ENCODE measurements at places on chromosomes 16 and 17.
A peak's percentile ranks its signal among the peaks of the same experiment; 100 is the strongest.

GRCh38 chr17:83143817-83144231 is 64.4 kb downstream of the METRNL start:
- DNase-seq = no peak

- DNase-seq = no peak
These were observed 109.9 kb downstream of the VPS53 start for GRCh38 chr17:604765-605164.

DNA sequence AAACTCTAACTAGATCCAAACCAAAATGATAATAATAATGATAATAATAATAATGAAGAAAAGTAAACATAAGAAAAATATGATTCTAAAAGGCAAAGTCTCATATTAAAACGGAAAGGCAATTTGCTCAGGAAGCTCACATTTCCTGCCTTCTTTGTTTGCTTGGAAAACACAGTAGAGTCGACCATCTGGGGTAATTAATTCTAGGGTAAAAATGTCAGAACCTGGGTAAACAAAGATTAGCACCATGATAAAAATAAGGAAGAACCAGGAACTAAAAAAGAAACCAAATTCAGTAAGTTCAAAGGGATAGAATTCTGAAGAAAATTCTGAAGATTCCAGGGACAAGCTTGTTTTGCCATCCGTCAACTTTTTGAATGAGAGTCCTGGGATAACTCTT is 16.2 kb downstream of the KRABD2 start:
- no peak for DNase-seq

- DNase-seq = no peak
These were observed 5.4 kb downstream of the VASN start for GRCh38 chr16:4376893-4377572.

- no peak for DNase-seq
These were observed 18.6 kb downstream of the IGFBP4 start for GRCh38 chr17:40461732-40462342.

GRCh38 chr16:80148826-80149225 is 392.0 kb upstream of the DYNLRB2 start:
- DNase-seq = no peak

DNA sequence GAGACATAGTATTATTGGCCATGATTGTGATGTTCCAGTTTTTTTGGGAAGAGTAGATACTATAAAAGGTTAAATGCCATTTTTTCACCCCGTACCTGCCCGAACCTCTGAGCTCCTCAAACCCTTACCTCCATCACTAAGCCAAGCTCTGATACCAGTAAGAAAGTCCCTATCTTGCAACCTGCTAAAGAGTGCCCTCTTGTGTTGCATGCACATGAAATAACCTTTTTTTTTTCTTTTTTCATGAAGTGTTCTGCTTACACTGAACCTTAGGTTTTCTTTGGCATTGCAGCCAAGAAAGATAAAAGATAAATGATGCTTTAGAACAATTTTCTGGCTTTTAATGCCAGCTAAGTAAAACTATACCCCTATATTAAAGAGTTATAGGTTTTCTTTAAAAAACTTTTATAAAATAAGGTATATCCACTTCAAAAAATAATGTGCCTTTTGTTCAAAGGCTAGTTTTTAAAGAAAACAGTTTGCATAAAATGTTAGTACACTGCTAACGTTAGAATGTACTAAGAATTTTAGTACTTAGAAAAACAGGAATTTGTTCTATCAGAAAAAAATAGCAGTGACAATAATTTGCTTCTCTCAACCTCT is 295.3 kb upstream of the PMFBP1 start:
- DNase-seq = peak; percentile 87

DNA sequence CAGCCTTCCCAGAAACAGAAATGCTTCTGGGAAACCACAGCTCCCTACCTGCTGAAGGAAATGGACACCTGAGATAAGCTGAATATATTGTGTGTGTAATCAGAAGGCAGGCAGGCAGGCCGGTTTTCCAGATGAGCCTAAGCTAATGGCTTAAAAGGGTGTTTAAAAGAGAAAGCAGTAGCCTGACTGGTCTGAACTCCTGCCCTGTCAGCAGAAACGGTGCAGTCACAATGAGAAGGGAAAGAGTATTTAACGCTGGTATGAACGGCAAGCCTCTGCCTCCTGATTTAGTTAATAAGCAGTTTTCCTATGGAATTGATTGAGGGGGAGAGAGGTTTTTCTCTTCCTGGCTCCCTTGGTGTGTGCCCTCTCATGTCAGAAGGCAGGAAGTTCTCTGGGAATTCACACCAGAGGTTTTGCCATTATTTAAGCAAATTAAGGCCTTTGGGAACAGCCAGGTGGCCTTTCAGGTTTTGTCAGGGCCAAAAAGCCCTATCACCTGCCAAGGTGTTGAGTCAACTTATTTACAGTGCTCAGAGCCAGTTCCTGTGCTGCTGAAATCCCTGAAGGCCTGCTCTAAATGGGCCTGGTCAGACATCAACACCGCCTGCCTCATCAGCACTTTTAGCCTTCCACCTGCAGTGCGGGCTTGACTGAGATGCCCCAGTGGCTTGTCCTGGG is 41.6 kb downstream of the CDH1 start:
- no peak for DNase-seq

DNA sequence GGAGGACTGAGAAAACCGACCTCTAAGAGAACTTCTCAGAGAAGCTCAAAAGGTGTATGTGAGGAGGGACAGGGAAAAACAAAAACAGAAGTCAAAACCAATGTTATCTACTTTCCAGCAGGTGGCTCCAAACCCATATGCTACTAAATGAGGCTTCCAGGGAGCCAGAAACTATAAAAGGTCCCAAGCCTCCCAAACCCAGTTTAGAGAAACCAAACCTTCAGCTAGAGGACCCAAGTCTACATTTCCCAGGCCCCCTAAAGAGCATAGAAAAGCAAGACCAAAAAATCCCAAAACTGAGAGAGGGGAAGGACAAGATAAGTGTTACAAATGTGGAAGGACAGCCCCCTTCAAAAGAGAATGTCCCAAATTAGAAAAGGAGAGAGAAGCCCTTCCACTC is 3.7 kb downstream of the HPR start:
- peak; percentile 77 for DNase-seq

- DNase-seq = no peak
These were observed 5.6 kb downstream of the DECR2 start for GRCh38 chr16:407253-407652.

DNA sequence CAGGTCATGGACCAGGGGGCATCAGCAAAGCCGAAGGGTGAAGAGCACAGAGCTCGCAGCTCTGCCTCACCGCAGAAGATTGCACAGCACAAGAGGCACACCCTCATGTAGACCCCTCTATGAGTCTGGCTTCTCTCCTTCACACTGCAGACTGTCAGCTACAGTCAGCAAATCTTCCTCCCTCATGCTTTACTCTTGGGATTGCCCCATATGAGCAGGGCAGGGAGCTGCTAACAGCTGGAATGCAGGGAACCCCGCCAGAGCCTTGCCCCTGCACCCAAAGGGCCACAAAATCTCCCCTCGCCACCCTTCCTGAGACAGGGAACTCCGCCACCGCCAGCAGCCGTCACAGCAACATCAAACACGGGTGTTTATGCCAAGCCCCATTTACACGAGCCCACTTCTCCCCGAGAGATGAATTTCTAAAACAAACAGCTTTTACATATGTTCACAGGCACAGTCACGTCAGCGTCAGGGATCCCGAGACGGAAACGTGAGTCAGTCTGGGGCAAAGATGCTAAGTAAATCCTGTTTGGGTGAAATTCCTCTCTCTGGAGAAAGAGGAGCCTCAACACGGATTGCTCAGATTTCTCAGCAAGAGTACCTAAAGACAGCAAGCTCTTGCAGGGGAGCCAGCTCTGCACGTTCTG is 121.9 kb downstream of the CDYL2 start:
- DNase-seq = no peak

DNA sequence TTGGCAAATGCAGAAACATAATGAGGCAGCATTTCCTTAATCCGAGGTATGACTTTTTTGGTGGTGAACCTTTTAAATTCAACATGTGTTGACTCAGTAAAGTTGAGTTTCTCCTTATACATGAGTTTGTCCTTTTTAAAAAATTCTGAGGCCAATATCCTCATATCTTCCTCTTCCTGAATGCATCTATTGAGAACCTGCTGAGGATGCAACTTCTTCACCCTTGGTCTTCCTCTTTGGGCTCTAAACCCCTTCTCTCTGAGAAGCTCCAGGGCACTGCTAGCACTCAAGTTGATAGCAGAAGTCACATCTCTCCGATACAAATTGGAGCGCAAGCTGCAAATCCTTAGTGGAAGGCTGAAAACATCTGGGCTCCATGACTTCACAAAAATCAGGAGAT is 3.3 kb downstream of the SLFN14 start:
- no peak for DNase-seq

- no peak for DNase-seq
These were observed 59.1 kb downstream of the WSB1 start for GRCh38 chr17:27353033-27353460.

Data from pons (tissue), 1 donor.